SK-MEL-5 (cell line): ENCODE measurements at places on chromosomes 3 and 15.
A peak's percentile ranks its signal among the peaks of the same experiment; 100 is the strongest.

DNA sequence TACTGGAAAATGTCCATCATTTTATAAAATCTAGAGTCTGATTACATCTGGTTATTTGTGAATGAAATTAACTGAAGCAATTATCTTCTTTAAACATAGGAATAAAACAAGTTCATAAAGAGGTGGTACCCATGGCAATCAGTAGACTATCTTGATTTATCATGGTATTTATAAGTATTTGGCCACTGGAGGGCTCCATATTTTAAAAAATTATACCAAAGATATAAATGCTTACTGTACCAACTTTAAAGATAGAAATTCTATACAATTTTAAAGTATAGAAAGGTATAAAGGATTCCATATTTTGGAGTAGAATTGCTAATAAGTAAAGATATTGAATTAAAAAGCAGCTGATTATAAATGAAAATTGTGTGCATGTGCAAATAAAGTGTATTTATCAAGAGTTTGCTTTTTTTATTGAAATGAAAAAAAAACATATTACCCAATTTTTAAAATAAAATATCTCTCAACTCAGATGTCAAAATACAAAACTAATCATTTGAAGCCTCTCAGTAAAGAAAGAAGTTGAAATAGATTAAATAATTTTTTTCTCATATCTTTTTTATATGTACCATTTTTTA is 105.3 kb downstream of the BBX start:
- DNase-seq: peak; percentile 25

GRCh38 chr3:157871838-157872460 is 234.3 kb downstream of the SHOX2 start:
- no peak for DNase-seq

- no peak for DNase-seq
These were observed 742 bp downstream of the TNK2 start for GRCh38 chr3:195907684-195907933.

GRCh38 chr3:123383091-123384053 is 65.5 kb downstream of the ADCY5 start:
- DNase-seq: no peak

- no peak for DNase-seq
These were observed 44.1 kb upstream of the VILL start for GRCh38 chr3:37946531-37946889.
